Stimulated activated CD4-positive, alpha-beta T cell treated with anti-CD3 and anti-CD28 coated beads, TNF-alpha, amount 100 ng/mL, for 1 hour (primary cell): ENCODE measurements at places on chromosomes 12 and 14.

DNA sequence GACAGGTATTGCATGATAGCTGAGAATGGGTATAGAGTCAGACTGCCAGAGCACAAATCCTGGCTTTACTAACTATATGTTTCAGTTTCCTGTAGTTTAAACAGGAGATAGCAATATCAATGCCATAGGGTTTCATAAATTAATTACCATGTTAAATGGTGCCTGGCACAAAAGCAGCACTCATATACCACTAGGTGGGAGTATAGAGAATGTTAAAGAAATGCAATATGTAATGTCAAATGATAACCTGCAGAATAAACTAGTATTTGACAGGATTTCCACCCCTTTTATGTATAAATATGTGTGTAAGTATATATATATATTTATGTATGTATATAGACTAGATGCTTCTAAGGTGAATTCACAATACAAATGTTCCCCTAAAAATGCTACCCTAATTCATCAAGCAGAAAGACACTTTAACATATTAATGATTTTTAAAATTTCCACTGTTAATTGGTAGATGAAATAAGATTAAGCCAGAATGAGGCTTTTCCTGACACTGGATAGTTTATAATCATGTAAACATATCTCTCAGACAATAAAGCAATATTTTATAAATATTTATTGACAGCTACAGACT, 8.6 kb downstream of the WDR89 start:
- DNase-seq, result no peak

DNA sequence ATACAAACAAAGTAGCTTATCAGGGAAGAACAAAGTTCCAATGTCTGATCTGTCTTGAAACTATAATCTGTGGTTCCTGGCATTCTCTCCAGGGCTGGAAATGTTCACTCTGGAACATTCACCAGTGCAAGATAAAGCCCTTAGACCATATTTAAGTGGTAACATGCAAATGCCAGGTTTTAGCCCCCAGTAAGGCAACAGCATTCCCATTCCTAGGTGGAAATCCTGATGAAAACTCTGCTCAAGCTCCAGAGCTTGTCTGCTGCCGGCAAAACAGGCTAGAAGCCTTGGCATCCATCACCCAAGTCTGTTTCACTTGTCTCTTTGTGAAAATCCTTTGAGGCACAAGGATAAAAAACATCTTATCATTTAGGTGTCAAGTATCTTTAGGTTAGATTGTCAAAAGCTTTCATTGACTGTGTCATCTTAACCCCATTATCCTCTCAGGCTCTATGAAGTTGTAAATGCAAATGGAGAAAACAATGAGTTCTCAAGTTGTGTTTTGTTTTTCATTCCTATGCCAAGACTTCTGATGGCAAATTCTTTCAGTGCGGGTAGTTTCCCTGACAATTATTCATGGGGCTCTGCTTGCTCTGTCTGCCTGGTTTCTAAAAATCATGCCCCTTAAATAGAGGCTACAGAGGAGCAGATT, 344.7 kb downstream of the NELL2 start:
- no peak for DNase-seq

- no peak for DNase-seq
These were observed at the start of gene RBMS2 for GRCh38 chr12:56521590-56522371. Gene RBMS2 (plus strand): TSS chr12:56521820. CDS start chr12:56522024, 204 bp downstream.

- DNase-seq, result no peak
These were observed 138.0 kb downstream of the ZNF664 start for GRCh38 chr12:124111006-124111405.

DNA sequence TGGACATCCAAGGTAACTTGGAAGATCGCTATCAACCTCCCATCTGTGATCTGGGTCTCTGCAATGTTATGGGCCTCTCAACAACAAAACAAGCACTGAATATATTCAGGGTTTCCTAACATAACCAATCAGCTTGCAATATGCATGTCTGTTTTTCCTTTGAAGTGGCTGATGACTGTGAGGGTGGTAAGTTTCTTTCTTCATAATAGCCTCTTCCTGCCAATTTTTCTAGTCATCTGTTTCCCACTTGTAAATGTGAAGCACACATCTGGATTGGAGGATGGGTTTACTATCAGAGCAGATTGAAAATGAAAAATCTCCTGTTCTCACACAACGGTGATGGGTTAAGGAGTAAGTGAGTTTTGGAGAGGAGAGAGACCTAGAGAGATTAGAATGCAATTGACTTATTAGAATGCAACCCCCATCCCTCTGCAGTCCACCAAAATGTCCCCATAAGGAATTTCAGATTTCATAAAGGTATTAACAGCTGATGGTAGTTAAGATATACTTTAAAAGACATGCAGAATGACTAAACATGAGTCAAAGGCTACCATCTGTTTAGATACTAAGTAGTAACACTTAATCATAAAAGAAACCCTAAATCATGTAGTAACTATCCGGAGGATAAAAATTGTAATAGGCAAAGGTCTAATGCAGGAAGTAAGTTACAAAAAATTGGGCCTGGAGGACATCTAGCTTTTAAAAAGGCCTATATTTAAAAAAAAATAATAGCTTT, 58.4 kb upstream of the SAV1 start:
- no peak for DNase-seq

GRCh38 chr12:67773896-67774295, 125.4 kb downstream of the DYRK2 start:
- no peak for DNase-seq

- no peak for DNase-seq
These were observed 1.4 kb upstream of the DNAJC22 start for GRCh38 chr12:49345051-49345824.

DNA sequence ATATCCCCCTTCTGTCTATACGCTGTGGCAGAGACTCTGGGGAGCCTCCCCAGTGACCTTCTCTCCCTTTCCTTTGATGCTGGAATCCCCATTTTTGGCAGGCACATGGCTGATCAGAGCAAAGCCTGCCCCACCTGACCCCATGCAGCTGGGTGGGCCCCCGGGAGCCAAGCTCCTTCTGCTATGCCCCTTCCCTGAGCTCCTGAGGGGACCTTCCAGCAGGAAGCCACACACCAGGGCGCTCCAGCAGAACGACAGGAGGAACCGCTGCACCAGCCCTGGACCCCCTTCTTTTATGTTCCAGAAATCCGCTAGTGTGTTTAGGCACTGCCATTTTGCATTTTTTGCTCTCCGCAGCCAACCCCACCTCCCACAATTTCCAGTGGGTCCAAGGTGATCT, 44.6 kb downstream of the TRAFD1 start:
- DNase-seq, result no peak

DNA sequence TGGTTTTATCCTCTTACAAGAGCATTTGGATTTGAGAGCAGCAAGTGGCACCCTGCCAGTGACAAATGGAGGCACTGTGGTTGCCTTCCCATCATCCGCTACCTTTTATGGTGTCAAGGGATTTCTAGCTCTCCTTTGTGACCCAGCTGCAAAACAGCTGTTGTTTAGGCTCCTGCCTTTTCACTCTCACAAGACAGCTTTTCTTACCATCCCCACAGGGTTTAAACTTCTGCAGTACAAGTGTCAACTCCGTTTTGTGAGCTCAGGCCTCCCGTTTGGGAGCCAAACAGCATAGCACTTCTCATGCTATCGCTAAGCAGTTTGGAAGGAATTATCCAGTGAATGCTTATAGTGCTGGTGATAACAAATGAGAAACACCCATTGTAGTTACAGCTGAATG, 331.4 kb downstream of the TMTC2 start:
- DNase-seq, result no peak

DNA sequence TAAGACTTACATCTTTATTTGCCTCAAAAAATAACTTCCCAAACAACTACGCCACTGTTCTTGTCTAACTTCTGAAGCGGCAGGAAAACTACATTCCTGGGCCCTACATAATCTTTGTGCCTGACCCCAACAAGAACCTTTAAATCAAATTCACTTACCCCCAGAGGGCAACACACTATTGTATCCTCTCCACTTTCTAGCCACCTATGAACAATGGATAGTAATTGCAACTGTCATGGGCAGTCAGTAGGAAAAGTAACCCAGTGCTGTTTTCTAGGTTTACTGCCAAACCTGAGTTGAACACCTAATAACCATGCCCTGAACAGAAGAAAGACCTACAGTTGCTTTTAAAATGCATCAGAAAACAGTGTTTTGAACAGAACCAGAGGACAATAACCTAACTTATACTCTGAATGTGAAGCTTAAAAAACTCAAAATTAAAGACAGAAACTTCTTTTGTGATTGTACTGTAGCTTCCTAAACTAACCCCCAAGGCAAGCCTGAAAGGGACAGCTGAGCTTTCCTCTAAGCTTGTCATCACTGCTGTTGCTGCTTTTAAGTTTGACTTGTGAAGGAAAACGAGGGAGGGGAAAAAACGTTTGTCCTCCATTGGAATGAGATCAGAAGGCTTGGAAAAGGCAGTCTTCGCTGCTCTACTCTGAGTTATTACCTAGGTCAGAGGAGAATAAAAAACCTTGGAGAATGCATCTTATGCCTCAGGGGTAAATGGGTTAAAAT, 195.7 kb downstream of the SOX5 start:
- no peak for DNase-seq

DNA sequence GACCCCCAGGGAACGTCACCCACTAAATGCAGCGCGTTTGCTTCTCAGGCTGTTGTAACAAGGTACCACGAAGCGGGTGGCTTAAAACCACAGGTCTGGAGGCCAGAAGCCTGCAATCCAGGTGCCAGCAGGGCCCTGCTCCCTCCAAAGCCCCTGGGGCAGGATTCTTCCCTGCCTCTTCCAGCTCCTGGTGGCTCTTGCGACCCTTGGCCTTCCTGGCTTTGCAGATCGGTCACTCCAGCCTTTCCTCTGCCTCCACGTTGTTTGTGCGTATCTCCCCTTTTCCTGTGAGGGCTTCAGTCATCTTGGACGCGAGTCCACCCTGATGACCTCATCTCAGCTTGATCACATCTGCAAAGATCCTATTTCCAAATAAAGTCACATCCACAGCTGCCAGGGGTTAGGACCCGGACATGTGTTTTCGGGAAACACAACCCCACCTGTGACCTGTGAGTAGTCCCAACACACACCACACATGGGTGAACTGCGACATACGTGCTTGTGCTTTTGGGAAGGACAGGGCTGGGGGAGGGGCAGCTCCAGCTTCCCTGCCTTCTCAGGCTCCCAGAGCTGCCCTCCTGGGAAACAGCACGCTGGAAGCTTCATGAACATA, 114.5 kb upstream of the NCOR2 start:
- DNase-seq, result no peak

DNA sequence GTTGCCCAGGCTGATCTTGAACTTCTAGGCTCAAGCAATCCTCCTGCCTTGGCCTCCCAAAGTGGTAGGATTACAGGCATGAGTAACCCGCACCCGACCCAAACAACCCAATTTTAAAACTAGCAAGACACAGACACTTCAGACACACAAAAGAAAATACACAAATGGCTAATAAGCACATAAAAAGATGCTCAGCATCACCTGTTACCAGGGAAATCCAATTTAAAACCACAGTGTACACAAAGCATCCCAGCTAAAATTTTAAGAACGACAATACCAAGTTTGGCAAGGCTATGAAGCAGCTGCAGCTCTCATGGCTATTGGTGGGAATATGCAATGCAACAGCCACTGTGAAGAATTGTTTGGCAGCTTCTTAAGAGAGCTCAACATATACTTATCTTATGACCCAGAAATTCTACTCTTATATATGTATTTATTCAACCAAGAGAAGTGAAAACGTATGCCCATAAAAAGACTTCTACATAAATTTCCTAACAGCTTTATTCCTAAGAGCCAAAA, 42.0 kb downstream of the BDKRB1 start:
- DNase-seq, result no peak

GRCh38 chr12:11075642-11076041, 13.5 kb upstream of the TAS2R46 start:
- no peak for DNase-seq

GRCh38 chr14:66008631-66009030, 477.5 kb upstream of the CCDC196 start:
- no peak for DNase-seq

DNA sequence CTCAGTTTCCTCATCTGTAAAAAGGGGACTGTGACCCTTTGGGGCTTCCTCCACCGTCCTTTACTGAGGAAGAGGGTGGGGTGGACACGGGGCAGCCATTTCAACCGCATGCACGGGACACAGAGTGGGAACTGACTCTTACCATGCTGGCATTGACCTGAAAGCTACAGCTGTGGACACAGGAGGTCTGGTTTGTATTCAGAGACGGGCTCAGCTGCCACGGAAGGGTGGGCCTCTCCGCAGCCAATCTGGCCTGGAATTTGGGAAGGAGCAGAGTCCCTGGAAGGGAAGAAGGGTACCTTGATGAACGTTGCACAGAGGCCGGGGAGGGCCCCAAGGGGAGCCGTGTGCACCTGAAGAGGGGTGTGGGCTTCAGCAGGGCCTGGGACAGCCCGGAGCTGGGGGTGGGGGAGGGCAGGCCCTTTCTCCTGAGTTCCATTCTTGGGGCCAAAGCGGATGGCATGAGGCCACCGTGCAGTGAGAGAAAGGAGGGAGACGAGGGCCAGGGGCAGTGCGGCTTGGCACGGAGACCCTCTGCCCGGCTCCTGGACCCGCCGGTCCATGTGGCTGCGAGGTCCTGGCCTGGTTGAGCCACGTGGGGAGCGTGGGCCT, 14.5 kb downstream of the TNFAIP2 start:
- no peak for DNase-seq

GRCh38 chr12:107247650-107248049, 154.3 kb upstream of the CRY1 start:
- DNase-seq, result no peak

- peak; percentile 84 for DNase-seq
These were observed at the start of gene NUDT14 for GRCh38 chr14:105180592-105181548. Gene NUDT14 (minus strand): TSS chr14:105181312. CDS start chr14:105181209, 103 bp downstream.

- DNase-seq, result no peak
These were observed 282.9 kb upstream of the FLRT2 start for GRCh38 chr14:85247071-85247470.

GRCh38 chr12:15350643-15351042, 28.3 kb downstream of the PTPRO start:
- DNase-seq, result no peak

GRCh38 chr14:102666635-102667034, 74.2 kb downstream of the RCOR1 start:
- no peak for DNase-seq

- no peak for DNase-seq
These were observed 13.4 kb downstream of the ZFHX2 start for GRCh38 chr14:23538050-23538718.

DNA sequence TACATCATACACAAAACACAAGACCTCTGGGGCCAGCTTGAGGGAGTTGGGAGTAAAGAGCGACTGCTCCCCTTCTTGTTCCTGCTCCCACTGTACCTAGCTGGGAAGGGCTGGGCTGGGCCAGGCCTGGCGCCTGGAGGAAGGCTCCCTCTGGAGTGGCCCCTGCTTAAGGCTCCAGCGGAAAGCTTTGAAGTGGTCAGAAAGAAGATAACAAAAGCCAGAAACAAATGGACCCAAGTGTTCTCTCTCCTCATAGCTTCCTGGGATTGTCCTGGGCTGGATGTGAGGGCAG, 25.3 kb downstream of the PRPF40B start:
- DNase-seq, result no peak

- DNase-seq, result no peak
These were observed 27.7 kb upstream of the JDP2 start for GRCh38 chr14:75399843-75400775.

DNA sequence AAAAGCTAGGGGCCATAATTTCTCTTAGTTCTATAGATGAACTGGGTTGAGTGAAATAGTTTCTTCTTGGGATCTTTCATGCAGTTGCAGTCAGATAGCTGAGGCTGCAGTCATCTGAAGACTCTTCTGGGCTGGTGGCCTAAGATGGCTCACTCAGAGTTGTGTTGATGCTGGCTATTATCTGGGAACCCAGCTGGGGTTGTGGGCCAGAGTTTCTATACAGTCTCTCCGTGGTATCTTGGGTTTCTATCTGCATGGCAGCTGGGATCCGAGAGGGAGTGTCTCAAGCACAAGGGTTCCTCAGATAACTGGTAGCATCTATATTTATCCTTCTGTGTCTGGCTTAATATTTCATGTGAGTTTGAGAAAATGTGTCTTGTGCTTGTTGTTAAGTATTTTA, 21.1 kb downstream of the AVPR1A start:
- DNase-seq, result no peak
